Motor neuron (in vitro differentiated cells): ENCODE measurements at places on chromosomes 5 and 9. TPM values are rescaled to one million over a fixed set of nuclear protein-coding genes. Genes with fewer than 3 reads are reported as not detected.

The CCNH gene
- 55.2 and 65.1 TPM in 2 replicates for total RNA-seq

DNA sequence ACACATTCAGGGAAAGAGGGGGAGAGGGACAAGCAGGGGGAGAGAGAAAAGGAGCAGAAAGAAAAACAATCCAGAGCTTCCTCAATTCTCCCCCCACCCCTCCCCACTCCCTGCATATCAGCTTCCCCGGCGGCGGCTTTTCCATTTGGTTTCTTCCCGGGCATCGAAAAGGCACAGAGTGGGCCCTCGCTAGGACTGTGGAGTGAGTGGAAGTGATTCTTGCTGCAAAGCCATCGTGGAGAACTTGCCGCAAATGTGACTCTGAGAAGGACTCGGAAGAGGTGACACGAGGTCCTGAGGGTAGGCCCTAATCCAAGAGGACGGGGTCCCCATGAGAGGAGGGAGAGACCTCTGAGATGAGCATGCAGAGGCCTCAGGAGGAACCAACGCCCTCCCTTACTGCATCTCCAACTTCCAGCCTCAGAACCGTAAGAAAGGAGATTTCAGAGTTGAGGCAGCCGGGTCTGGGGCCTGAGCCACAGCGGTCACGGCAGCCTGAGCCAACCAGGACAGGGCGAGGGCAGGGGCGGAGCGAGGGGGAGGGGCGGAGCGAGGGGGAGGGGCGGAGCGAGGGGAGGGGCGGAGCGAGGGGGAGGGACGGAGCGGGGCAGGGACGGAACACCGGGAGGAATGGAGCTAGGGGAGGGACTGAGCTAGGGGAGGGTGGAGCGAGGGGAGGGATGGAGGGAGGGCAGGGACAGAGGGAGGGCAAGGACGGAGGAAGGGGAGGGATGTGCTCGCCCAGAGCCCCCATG is 21.2 kb upstream of the SARDH start:
- peak; percentile 73 for ATAC-seq

- ATAC-seq: no peak
These were observed 55.9 kb upstream of the NCS1 start for GRCh38 chr9:130116346-130116745.

DNA sequence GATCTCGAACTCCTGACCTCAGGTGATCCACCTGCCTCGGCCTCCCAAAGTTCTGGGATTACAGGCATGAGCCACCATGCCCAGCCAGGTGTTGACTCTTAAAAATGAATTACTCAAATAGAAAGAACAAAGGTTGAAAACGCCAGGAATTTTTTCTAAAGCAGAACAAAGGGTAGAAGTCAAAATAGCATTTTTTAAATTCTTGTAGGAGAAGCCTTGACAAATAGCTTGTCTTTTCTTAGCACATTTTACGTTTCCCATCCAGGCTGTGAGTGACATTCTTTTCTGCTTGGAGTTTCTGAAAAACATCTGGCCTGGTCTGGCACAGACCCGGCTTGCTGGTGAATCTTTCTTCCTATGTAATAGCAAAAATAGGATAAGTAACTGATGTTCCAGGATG is 169.4 kb upstream of the ZNF462 start:
- no peak for ATAC-seq

The FOXD4L3 gene
- total RNA-seq: 0.23 and 0.57 TPM in 2 replicates

DNA sequence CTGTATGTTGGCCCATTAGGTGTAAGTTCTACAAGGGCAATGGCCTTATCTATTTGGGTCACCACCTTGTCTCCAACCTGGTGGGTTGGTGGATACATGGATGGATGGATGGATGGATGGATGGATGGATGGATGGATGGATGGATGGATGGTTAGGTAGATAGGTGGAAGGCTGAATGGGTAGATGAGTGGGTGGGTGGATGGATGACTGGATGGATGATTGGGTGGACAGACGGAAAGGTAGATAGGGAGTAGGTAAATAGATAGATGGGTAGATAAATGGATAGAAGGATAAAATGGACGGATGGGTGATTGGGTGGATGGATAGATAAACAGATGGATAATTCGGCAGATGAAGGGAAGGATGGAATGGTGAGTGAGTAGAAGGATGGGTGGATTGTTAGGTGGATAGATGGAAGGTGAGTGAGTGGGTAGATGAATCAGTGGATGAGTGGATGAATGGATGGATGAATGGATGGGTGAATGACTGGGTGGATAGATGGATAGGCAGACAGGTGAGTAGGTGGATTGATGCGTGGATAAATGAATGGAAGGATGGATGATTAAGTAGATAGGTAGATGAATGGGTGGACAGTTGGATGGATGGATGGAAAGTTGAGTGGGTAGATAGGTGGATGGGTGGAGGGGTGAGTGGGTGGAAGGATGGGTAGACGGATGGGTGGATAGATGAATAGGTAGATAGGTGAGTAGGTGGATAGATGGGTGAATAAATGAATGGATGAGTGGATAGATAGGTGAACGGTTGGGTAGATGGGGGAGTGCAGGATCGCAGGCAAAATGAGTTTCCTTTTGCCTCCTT is 83.1 kb upstream of the FBXW11 start:
- ATAC-seq: no peak

- ATAC-seq: no peak
These were observed 127.2 kb downstream of the PDE8B start for GRCh38 chr5:77337686-77338085.

- ATAC-seq: no peak
These were observed 145.9 kb downstream of the MELK start for GRCh38 chr9:36718612-36719011.

- ATAC-seq: no peak
These were observed 191.6 kb downstream of the TRIM36 start for GRCh38 chr5:114977979-114978573.

The NFIB gene
- 23.3 and 27.1 TPM in 2 replicates for total RNA-seq

- no peak for ATAC-seq
These were observed 33.0 kb downstream of the USP20 start for GRCh38 chr9:129868023-129868871.

DNA sequence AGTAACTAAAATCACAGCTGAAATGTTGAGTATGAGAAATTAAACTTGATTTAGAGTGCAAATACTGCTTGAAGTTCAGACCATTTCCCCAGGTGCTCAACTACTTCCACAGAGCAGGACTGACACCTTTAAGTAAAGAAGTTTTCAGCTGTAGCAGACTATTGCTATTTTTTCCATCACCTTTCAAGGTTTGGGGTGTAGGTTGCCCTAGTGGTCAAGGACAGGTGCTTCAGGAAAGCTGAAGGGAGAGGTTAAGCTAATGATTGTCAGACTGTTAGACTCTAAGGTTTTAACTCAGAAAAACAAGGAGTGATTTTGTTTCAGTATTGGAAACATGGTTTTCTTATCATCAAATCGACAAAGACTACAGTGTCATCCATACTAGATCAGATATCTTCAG is 162.1 kb downstream of the CCDC192 start:
- no peak for ATAC-seq

- no peak for ATAC-seq
These were observed 112.4 kb upstream of the PRLR start for GRCh38 chr5:35342664-35343063.

DNA sequence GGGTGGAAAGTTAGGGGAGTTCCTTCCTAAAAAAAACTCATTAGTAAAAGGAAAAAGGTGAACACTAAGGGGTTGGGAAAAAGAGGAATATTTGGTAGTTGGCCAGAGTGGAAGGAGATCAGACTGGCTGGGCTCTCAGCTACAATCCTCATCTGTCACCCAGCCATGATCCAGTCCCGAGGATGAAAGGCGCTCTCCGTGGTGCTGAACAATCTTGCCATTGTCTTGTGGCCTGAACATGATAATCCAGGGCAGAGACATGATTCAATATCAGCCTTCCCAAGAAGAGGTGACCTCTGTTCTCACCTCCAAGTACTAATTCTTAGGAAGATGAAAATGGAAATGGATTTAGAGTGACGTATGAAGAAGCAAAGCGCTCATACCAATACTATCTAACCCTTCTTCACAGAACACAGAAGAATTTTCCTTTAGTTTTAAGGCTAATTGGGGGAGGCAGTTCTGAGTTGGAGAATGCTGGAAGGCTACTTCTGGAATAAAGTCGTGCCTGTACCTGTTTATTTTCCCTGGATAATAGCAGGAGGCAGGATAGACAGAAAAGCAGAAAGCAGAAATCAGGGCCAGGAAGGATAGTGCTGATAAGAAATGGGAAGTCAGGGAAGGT is 36.6 kb upstream of the MYORG start:
- ATAC-seq: no peak

- ATAC-seq: peak; percentile 88
These were observed at the start of gene PLPPR1 for GRCh38 chr9:101028346-101029314. Gene PLPPR1, plus strand, starts transcription at chr9:101028727.

- no peak for ATAC-seq
These were observed 1352.0 kb upstream of the CDH9 start for GRCh38 chr5:28390341-28390740.

The CSF1R gene
- 0.91 and 1.1 TPM in 2 replicates for total RNA-seq

DNA sequence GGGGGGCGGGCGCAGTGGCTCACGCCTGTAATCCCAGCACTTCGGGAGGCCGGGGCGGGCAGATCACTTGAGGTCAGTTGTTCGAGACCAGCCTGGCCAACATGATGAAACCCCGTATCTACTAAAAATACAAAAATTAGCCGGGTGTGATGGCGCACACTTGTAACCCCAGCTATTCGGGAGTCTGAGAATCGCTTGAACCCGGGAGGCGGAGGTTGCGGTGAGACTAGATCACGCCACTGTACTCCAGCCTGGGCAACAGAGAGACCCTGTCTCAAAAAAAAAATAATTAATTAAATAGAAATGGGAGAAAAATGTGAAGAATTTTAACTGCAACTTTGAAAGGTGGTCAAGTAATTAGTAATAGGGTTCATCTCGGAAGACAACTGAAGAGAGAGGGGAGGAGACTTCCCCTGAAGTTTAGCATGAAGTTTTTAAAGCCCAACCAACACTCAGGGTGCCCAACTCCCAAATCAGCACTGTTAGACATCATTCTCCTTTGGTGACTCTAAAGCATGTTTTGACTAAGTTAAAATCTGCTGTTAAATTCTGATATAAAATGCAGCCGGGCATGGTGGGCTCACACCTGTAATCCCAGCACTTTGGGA is 1.4 kb upstream of the CSNK1A1 start:
- no peak for ATAC-seq

DNA sequence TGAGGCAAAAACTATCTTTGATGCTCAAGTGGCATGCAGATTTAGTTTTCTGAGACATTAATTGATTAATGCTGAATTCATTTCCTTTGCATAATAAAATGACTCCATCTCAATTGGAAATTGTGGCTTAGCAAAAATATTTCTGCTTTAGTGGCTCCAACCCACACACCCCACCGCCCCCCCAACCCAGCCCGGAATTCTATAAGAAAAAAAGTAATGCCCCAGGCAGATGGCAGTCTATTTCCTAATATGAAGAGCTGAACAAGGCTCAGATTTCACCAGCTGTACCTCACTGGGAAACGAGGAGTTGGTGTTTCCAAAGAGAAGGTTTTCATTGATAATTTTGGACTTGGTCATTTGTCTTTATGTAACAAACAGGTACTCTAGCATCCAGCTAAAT is 182.1 kb downstream of the FBN2 start:
- ATAC-seq: peak; percentile 23

The TICAM2 gene
- total RNA-seq: 1.2 and 2.5 TPM in 2 replicates

DNA sequence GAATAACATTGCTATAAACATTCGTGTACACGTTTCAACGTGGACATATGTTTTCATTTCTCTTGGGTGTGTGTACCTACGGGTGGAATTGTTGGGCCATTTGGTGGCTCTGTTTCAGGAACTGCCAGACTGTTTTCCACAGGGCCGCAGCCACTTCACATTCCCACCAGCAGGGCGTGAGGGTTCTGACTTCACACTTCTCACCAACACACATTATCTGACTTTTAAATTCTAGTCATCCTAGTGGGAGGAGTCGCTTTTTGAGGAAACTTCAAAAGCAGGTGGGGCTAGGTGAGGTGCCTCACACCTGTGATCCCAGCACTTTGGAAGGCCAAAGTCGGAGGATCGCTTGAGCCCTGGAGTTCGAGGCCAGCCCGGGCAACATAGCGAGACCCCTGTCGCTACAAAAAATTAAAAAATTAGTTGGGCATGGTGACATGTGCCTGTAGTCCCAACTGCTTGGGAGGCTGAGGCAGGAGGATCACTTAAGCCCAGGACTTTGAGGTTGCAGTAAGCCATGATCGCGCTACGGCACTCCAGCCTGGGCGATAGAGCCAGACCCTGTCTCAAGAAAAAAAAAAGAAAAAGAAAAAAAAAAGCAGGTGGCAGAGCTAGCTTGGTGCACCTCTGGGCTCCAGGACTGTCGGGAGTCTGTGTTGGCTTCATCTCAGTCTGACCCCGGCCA is 28.5 kb downstream of the TSPAN17 start:
- ATAC-seq: peak; percentile 50

The SNCAIP gene
- 42.3 and 48.0 TPM in 2 replicates for total RNA-seq

GRCh38 chr9:4630836-4631235 is 31.3 kb upstream of the PLPP6 start:
- ATAC-seq: no peak

GRCh38 chr5:179361037-179361603 is 15.9 kb upstream of the ADAMTS2 start:
- ATAC-seq: no peak

DNA sequence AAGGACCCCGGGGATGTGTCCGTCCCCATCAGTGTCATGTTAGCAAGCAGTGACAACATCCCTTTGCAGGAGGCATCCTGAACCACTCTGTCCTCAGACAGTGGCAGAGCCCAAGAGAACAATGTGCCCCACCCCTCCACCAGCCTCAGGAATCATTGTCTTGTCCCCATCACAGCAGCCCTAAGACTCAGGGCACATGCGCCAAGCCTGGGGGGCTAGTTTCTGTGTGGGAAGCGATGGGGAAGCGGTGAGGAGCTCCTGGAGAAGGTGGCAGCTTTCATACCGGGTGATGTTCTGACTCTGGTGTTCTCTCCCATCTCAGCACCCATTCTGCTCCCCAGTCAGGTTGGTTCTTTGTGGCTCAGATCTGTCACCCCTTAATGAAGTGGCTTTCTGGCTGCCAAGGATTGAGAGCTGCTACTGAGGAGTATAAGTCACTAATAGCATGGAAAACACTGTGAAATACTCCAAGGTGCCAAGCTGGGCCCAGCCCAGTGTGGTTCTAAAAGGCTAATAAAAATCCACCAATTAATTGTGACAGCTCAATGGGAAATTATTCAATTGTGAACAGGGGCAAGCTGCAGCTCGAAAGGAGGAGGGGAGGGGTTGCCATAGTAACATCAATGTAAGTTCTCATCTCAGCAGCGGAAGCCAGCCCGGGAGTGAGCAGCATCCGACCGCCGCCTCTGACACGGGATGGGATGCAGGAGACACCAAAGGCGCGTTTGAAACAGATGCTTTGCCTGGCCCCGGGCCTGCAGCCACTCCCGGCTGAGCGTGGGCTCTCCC is 4.7 kb downstream of the QRFP start:
- peak; percentile 83 for ATAC-seq

GRCh38 chr5:159209438-159210209 is at the start of gene RNF145:
Gene RNF145, minus strand, starts transcription at chr5:159209553. Its CDS starts 5,936 bp downstream, at chr5:159203617.
- peak; percentile 82 for ATAC-seq

The CAAP1 gene
- total RNA-seq: 20.1 and 22.6 TPM in 2 replicates
